Memory B cell (primary cell): ENCODE measurements at places on chromosomes 3 and 15.

DNA sequence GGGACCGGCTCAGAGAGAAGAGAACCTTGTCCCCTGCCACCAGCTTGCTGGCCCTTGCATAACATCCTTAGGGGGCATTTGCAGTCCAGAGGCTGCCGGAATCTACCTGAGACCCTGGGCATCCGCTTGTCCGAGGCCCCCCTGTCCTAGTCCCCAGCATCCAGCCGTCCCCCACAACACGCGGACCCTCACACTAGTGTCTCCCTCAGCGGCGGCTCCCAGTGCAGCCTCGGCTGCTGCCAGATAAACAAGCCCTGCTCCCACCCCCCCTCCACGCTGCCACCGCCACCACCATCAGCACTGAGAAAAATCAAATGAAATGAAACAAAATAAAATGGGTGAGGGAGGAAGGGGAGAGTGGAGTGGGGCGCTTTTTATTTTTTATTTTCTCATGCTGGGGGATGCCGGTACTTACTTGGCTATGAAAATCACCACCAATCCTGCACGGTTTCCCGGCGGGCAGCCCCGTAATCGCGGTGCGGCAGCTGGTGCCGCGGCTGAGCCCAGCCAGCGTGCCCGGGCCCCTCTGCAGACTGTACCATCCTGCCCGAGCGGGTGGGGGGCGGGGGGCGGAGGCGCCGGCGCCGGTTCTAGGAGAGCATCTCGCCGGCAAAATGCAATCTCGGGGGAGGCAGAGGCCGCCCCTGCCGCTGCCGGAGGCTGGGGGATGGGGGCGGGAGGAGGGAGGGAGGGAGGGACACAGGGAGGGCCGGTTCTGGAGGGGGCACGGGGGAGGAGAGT lies at the start of gene ATP2B2:
TSS of gene ATP2B2 (minus strand) at position 537 of the 741 bp plus-strand sequence. CDS start 56,043 bp downstream, outside the sequence.
- no peak for DNase-seq

DNA sequence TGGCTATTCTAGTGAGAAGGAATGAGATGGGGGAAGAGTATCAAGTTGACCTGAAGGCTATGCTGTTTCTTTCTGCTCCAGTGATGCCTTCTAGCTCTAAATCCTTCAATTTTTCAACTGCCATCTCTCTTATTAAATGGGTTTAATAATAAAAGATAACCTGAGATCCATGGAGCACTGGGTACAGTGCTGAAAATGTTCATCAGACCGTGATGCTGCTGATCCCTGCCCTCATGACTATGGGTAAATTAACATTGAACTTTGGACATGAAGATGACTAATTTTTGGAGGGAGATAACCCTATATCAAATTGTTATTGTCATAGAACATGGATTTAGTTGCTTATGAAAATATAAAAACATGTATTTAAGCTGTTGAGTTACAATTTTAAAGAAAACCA lies 27.7 kb upstream of the SLC2A2 start:
- DNase-seq, result no peak

GRCh38 chr3:45938864-45939263 lies 4.4 kb upstream of the CXCR6 start:
- DNase-seq, result peak; percentile 72

DNA sequence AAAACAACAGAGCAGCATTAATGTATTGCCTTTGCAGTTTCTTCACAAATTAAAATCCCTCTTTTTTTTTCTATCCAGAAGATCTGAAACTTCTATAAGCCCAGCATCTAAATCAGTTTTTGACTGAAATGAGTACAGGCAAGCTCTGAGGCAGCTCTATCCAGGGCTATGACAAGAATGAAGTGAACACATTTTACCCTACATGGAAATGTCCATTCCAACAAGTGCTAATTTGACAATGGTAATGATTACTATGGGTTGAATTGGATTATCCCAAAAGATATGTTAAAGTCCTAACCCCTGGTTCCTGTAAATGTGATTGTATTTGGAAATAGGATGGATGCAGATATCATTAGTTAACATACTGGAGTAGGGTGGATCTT lies 115.7 kb downstream of the RPL22L1 start:
- DNase-seq, result no peak

- DNase-seq, result no peak
Observed at GRCh38 chr15:68057758-68058157, 3.6 kb downstream of the PIAS1 start.

- DNase-seq, result no peak
Observed at GRCh38 chr3:72259755-72260587, 475.0 kb upstream of the PROK2 start.

- no peak for DNase-seq
Observed at GRCh38 chr3:94159062-94159828, 96.4 kb downstream of the NSUN3 start.

DNA sequence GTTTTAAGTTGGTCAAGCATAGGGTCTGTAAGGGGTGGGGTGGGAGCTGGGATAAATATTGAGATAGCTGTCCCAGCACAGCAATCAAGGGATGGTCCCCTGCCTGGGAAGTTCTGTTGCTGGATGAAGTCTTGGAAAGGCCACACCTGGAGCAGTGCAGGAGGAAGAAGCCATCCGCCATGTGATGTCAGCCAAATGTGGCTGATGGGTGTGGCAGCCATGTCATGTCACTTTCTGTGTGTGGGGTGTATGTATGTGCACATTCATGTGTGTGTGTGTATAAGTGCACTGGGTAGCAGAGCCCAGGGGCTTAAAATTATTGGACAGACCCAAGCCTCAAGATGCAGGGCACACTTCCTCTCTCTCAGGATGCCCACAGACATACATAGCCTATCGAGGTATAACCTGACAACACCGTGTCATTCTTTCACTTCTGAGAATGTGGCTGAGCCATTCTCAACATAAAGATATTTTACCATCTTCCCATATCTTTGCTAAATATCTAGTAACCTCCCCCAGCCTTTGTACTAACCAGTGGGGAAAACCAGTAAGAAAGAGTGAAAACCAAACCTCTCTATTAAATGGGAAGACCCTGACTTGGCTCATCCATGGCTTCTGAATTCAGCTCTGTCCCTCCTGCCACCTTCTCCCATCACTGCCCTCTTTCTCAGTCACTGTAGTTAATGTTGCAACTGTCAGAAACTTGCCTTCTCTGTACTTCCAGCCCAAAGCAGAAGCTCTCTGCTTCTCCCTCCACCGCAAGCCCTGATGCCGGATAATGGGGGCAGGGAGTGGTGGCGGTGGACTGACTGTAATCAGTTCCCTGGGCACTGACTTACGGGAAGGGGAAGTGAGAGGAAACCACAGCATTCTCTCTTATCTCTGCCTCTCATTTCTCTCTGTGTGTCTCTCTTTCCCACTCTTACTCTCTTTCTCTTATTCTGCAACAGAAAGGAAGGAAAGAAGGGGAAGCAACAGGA lies 11.2 kb downstream of the TNFSF10 start:
- DNase-seq, result no peak

- DNase-seq, result no peak
Observed at GRCh38 chr3:169760479-169760878, 4.4 kb downstream of the TERC start.

GRCh38 chr3:20218215-20218614 lies 32.2 kb upstream of the SGO1 start:
- no peak for DNase-seq

DNA sequence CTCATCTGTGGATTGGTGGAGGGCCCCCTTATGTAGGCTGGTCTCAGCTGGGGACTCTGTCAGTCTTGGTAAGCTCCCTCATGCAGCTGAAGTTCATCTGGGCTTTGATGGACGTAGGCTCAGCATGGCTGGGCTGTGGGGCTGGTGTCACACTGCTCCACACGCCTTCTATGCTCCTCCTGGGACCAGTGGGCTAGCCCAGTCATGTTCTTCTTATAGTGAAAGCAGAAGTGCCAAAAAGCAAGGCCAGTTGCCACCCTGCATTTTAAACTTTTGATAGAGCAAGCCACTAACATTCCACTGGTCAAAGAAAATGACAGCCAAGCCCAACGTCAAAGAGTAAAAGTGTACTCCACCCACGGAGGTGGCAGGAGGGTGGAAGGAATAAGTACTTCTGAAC lies 165.5 kb downstream of the MEX3B start:
- no peak for DNase-seq

DNA sequence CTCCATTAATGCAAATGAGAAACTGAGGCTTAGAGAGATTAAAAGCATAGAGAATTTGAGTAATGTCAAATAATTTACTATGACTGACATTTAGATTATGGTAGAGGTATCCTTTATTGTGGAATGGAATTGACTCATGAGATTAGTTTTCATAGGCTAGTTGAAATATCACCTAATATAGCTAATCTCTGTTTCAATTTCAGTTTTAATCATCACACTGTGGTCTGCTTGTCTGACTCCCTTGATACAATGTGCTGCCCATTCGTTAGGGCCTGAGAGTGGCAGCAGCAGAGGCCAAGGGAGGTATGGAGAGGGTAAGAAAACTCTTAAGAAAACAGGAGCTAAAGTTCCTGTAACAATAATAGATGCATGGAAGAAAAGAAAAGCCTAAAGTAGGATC lies 13.2 kb upstream of the ZBTB20 start:
- no peak for DNase-seq

- no peak for DNase-seq
Observed at GRCh38 chr3:190336516-190337189, 14.4 kb upstream of the CLDN1 start.

GRCh38 chr15:64460206-64460723 lies at the start of gene ZNF609:
Gene ZNF609, plus strand, starts transcription at chr15:64460578. Its CDS starts 38,842 bp downstream, at chr15:64499420.
- DNase-seq, result peak; percentile 97

DNA sequence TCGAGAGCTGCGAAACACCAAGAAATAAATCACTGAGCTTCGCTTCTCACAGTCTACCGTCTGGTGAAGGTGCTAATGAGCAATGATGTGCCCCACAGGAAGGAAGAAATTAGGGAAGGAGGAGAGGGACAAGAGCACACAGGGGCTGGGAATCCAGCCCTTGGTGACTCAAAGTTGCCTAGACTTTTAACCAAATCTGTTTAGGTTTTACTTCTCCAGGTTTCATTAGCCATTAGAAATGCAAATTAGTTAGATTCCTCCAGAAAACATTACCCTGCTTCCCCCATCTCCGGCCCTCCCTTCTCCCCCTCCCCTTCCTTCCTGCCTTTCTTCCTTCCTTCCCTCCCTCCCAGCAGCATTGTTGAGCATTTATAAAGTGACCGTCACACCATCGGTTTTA lies 59.3 kb upstream of the UBE2E1 start:
- DNase-seq, result no peak
